Left cardiac atrium (tissue), 4 donors: ENCODE measurements at places on chromosomes 11 and 22. TPM values are rescaled to one million over a fixed set of nuclear protein-coding genes. Genes with fewer than 3 reads are reported as not detected.
A peak's percentile ranks its signal among the peaks of the same experiment; 100 is the strongest.

The SLC17A6 gene
- total RNA-seq = not detected

The HEPACAM gene
- total RNA-seq = 4.6 TPM

The OR10D3 gene
- total RNA-seq = not detected

The OR5P2 gene
- total RNA-seq = not detected

The SCO2 gene
- total RNA-seq = 1.3 TPM

The EMID1 gene
- 1.8 TPM for total RNA-seq

DNA sequence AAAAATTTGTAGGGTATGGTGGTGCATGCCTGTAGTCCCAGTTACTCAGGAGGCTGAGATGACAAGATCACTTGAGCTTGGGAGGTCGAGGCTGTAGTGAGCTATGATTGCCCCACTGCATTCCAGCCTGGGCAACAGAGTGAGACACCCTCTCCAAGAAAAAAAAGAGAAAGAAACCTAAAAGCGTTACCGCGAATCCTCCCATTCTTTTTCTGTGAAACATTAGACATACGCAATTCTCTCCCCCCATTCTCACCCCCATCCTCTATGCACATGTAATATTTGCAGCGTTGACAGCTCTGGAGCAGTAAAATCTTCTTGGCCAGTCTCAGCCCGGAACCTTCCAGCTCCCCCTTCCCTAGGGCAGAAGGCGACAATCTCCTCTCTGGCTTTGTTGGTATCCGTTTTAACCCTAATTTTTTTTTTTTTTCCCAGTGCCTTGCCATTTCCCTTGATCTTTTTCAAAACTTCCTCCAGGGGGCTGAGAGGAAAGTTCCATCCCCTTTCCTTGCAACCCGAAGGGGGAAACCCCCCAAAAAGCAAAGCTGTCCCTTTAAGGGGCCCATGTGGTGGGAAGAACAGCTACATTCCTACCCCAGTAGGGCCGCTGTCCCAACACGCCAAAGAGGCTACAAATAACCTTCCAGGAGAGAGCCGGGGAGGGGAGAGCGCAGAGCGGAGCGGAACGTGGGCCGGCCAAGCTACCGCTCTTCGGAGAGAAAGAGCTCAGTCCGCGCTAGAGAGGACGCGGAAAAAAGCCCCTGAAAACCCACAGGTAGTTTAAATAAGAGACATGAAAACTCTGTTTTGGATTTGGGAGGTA, 1.9 kb downstream of the LRP4 start:
- peak; percentile 69 for DNase-seq

DNA sequence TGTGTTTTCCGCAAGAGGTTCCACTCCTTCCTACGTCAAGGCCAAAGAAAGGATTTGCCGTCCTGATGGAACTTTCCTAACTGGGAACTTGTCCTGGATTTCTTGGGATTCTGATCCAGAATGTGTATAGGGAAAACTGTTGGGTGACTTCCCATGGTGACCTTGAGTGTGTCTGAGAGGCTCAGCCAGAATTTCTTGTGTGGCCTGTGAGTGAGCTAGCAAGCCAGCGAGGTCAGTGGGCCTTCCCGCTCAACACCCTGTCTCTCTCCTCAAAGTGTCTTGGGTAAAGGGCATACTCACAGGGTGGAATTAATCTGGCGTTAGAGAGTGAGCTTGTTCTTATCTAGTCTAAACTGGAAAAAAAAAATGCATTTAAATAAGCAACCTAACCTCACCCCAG, 20.4 kb downstream of the ZNRF3 start:
- no peak for DNase-seq

- DNase-seq = peak; percentile 66
Observed at GRCh38 chr11:6315811-6316425, 4.4 kb downstream of the CAVIN3 start.

DNA sequence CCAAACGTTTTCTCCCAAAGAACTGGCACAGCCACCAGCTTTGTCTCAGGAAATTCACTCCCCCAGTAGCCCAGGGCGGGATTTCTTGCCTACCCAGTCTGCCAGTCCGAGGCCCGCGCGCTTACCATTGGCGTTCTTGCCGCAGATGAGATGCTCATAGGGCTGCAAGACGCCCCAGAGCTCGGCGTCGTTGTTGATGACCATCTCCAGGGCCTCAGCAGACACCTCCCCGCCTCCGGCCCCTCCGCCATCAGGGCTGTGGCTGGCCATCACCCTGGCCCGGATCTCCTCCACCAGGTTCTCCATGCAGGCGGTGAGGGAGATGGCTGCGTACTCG, 1.3 kb downstream of the ABTB2 start:
- DNase-seq = no peak

GRCh38 chr11:36744375-36745168, 146.5 kb upstream of the RAG2 start:
- DNase-seq = peak; percentile 87

DNA sequence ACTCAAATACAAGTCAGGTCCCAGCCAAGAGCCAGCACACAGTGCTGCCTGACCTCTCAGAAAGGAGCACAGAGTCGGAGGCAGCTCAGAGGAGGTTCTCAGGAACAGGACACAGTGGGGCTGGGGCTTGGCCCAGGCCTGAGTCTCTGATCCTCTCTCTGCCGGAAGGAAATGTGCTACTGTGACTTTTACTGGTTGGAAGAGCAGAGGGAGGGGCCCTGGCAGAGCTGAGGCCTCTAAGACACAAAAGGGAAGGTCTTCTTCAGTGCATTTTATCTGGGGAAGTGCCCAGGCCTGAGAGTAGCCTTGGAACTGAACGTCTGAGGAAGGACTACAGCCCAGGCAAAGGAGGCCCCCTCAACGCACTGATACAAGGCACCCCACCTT, 16.2 kb upstream of the CASTOR1 start:
- peak; percentile 81 for DNase-seq

- DNase-seq = no peak
Observed at GRCh38 chr11:116172156-116172555, 600.6 kb downstream of the BUD13 start.

DNA sequence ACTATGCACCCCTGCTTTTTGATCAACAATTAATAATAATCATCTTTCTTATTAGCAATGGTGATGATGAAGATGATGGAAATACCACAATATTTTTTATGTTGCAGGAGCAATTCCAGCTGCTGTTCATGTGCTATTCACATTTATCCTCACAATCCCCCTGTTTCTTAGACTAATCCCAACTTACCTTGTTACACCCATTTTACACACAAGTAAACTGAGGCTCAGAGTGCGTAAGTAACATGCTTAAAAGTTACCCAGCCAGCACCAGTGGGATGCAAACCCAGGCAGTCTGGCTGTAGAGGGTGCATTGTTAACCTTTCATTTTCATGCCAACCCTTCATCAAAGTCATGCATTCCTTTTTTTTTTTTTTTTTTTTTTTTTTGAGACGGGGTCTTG, 1.6 kb upstream of the CRYBA4 start:
- no peak for DNase-seq

- no peak for DNase-seq
Observed at GRCh38 chr11:111414267-111414931, 35.3 kb upstream of the POU2AF1 start.

- no peak for DNase-seq
Observed at GRCh38 chr22:49690454-49690853, 137.2 kb downstream of the BRD1 start.

DNA sequence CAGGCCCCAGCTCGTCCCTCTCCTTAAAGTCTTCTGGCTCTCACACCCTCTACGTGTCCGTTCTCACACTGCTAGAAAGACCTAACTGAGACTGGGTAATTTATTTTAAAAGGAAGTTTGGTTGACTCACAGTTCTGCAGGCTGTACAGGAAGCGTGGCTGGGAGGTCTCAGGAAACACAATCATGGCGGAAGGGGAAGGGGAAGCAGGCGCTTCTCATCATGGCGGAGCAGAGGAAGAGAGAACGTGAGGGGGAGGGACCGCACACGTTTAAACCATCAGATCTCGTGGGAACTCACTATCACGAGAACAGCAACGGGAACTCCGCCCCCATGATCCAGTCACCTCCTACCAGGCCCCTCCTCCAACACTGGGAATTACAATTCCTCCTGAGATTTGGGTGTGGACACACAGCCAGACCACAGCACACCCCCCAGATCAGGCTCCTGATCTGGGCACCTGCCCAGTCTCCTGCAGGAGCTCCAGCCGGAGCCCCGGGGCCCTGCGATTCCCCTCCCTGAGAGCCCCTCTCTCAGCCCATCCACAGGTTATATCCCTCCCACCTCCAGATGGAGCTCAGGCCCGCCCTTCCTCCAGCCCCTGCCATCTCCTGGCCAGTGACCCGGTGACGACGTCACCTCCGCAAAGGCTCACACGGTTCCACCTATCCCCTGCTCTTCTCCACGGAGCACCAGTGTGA, 170.2 kb downstream of the BRD1 start:
- peak; percentile 68 for DNase-seq

DNA sequence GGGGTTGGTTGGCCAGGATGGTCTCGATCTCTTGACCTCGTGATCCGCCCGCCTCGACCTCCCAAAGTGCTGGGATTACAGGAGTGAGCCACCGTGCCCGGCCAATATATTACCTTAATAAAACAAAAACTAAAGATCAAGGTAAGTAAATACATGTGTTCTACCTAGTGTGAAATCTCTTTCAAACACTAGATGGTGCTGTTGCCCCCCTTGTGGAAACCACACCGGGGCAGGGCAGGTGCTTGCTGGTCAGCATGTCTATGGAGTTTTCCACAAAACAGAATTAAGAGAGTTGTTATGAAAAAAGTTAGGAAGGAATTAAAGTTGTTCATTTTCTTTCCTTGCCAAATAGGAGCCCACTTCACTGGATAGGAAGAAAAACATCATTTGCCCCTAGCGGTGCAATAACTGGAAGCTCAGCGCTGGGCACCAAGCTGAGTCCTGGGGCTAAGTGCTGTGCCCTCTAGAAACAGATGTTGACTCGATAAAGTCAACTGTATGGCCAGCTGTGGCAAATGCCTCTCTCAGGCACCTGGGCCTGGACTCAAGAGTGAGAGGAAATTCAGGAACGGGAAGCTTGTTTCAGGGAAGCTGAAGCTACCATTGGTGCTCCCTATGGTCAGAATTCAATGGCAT, 6.3 kb upstream of the KCNJ5 start:
- no peak for DNase-seq

GRCh38 chr11:121696177-121696871, 243.6 kb upstream of the SORL1-AS1 start:
- peak; percentile 24 for DNase-seq

GRCh38 chr22:45648301-45649117, 23.1 kb upstream of the ATXN10 start:
- DNase-seq = no peak

DNA sequence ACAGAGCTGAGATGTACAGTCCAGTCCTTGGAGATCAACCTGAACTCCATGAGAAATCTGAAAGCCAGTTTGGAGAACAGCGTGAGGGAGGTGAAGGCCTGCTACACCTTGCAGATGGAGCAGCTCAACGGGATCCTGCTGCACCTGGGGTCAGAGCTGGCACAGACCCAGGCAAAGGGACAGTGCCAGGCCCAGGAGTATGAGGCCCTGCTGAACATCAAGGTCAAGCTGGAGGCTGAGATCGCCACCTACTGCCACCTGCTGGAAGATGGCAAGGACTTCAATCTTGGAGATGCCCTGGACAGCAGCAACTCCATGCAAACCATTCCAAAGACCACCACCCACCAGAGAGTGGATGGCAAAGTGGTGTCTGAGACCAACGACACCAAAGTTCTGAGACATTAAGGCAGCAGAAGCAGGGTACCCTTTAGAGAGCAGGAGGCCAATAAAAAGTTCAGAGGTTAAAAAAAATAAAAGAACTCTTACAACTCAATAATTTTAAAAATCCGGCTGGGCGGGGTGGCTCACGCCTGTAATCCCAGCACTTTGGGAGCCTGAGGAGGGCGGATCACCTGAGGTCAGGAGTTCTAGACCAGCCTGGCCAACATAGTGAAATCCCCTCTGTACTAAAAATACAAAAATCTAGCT, 69.9 kb upstream of the RTL6 start:
- peak; percentile 46 for DNase-seq

DNA sequence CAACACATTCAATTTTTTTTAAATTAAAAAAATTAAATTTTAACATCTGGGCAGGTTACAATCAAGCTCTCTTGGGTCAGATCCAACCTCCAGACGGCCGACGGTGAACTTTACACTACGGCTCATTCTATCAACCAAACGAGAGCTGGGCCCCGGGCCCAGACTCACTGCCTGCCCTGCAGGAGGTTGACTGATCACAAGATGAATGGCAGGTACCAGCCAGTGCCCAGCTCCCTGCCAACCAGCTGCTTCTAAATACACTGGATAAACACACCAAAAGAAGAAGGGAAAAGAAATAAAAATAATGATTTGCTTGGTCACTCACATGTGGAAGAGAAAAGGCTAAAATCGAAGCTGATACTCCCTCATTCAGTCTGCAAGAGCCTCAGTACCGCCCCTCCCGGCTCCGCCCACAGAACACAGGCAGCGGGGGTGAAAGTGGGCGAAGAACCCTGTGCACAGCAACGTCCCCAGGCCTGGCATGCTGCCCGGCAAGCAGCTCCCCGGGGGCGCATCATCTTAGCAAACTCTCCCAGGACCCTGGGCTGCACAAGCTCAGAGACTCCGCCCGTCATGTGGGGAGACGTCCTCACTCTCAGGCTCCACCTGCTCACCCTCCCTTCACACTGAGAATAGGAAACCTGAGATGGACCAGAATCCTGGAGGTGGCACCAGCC, 303.4 kb downstream of the SHANK2 start:
- DNase-seq = no peak

DNA sequence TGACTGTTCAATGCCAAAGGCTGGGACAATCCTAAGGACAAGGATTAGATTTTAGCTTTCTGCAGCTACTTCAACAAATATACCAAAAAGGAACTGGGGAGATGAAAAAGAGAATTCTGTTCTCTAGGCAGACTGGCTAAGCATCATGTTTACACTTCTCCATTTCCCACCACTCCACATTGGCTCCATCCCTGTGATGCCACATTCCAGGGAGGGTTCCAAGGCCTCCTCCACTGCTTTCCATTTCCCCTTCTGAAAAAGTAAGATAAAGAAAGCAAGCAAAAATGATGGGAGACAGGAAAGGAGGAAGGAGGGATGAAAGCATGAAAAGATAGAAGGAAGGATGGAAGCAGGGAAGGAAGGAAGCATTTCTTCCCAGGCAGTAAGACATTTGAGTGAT, 315.8 kb downstream of the BLID start:
- no peak for DNase-seq

DNA sequence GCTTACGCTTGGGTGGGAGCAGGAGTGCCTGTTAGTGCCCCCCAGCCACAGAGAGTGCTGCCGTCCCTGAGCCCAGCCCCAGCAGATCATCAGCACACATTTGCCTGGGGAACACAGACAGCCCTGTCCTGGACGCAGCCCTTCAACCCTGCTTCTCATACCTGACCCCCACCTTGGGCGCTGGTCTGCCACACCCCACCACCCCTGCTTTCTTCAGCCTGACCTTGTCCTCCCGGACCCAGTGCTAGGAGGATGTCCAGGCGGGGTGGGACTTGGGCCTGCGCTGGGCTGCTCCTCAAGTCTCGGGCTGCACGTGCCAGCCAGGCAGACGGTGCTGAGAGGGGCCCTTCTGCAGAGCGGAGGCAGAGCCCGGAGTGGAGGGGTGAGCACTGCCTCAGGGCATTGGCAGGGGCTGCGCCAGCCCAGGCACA, 119.2 kb downstream of the KCNQ1OT1 start:
- peak; percentile 17 for DNase-seq

GRCh38 chr11:123180166-123180565, 14.9 kb downstream of the CLMP start:
- DNase-seq = no peak
